ENCODE measurements at places on chromosomes 2 and 18. TPM values are rescaled to one million over a fixed set of nuclear protein-coding genes. Genes with fewer than 3 reads are reported as not detected.

The ARHGAP25 gene
- total RNA-seq: 3.3 TPM

The SLC9A4 gene
- total RNA-seq: not detected

The ZNF516 gene
- total RNA-seq: 15.3 TPM

The ASXL3 gene
- 4.0 TPM for total RNA-seq

The TDRD15 gene
- 0.93 TPM for total RNA-seq

The CROCC2 gene
- 0.13 TPM for total RNA-seq

The SERPINB5 gene
- not detected for total RNA-seq

The HRH4 gene
- 0.06 TPM for total RNA-seq

The CCDC121 gene
- total RNA-seq: 2.1 TPM

The GPR148 gene
- total RNA-seq: not detected

The MYL12B gene
- 136 TPM for total RNA-seq

The MROH2A gene
- 2.3 TPM for total RNA-seq

DNA sequence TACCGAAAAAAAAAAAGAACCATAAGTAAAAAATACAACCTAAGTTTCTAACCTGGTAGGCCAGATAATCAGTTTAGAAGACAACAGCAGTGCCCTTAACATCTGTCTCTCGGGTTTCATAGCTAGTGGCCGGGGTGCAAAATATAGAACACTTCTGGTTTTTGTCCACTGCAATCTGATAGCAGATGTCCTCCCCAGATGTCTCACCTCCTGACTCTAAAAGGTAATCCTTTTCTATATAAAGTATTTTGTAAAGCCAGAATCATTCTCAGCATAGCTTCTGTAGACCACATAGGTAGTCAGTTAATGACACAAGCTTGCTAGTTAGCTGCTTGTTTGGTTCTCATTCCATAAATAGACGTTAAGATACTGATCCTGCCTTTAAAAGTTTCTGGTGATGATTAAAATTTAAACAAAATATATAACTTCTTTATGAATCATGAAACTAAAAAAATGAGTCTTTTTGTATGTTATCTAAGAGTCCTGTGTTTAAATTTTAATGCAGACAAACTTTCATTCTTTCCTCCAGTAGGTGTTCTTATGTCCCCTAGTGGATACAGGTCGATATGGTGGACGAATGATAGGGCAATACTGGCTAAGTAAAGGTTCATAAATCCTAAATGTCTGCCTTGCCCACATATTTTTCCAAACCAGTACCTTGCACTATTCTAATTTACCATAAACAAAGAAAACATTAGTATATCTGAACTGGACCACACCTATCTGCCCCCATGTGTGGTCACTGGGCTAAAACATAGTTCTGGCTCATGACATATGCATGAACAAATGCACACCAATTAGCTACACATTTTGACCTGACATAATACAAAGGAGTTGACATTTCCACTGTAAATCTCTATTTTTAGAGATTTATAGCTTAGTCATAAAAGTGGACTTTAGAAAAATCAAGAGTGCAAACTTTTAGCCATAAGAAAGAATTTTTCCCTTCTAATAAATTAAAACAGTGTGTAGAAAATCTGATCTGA lies 171.0 kb downstream of the SRBD1 start:
- no peak for DNase-seq
- H3K27me3 ChIP-seq: no peaks in the 10 kb centered on the region
- no peaks in the 10 kb centered on the region for H3K36me3 ChIP-seq
- H3K27ac ChIP-seq: no peak overlapping the region
- H3K4me3 ChIP-seq: no peak overlapping the region

GRCh38 chr2:208386541-208386940 lies 20.1 kb upstream of the PTH2R start:
- DNase-seq: no peak
- no peak overlapping the region for H3K4me3 ChIP-seq
- no peaks in the 10 kb centered on the region for H3K36me3 ChIP-seq
- H3K27me3 ChIP-seq: no peaks in the 10 kb centered on the region

DNA sequence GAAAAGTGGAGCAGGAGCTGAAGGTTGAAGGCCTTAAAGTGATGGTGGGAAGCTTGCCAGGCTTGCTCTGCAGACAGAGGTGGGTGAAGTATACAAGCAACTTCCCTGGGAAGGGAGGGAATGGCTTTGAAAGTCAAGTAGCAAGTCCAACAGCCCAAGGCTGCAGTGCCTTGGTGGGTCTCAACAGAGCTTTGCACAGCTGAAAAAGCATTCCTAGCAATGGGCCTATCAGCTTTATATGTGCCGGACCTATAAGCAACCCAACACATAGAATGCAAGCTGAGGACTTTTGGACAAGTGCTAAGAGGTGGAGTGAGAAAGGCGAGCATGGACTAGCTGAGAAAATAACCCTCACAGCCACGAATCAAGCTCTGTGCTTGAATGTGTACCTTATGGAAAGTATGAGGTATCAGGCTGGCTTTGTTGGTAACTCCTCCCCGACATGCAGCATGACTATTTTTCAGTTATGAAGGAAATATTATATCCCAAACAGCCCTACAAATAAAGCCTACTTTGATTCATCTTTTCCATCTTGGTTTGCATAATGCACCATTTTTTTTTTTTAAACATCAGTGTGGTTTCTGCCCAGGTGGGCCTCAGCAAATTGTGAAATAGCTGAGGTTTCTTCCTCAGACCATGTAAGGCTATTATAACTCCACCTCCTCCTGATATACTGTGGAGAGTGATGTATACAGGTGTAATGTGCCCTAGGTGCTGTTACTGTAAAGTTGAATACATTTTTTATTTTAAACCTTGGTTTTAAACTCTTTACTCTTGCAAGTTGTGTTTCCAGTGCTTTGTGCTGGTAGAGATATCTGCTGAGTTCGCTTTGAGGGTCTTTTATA lies 241.4 kb upstream of the CXCR4 start:
- H3K27ac ChIP-seq: no peak overlapping the region
- no peak overlapping the region for H3K4me3 ChIP-seq
- H3K4me1 ChIP-seq: no peaks in the 10 kb centered on the region
- no peaks in the 10 kb centered on the region for H3K36me3 ChIP-seq

GRCh38 chr2:176526995-176527901 lies 258.0 kb downstream of the MTX2 start:
- no peak overlapping the region for H3K27ac ChIP-seq
- no peak for DNase-seq
- H3K27me3 ChIP-seq: no peaks in the 10 kb centered on the region
- H3K4me1 ChIP-seq: no peaks in the 10 kb centered on the region
- no peaks in the 10 kb centered on the region for H3K36me3 ChIP-seq

GRCh38 chr18:8938817-8939216 lies 163.7 kb upstream of the NDUFV2 start:
- no peak overlapping the region for H3K27ac ChIP-seq
- DNase-seq: no peak
- no peaks in the 10 kb centered on the region for H3K4me1 ChIP-seq
- no peak overlapping the region for H3K4me3 ChIP-seq
- no peaks in the 10 kb centered on the region for H3K36me3 ChIP-seq

DNA sequence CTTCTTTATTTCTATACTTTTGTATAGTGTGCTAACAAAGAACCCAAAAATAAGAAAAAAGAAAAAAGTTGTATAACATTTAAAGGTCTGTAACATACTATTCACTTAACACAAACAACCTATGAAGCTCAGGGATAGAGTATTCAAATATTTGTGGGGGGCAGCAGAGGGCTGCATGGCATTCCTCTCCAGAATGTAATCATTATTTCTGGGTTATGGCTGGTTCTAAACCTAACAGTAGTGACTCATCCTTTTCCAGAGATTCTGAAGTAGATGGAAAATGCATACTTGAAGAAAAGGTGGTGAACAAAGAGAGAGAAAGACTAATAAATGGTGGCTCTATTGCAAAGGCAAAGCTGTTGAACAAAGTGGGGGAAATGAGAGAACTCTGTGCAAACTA lies 249.4 kb downstream of the NRXN1 start:
- DNase-seq: no peak
- H3K4me1 ChIP-seq: no peaks in the 10 kb centered on the region
- H3K36me3 ChIP-seq: no peaks in the 10 kb centered on the region
- no peaks in the 10 kb centered on the region for H3K27me3 ChIP-seq
- H3K4me3 ChIP-seq: no peak overlapping the region

GRCh38 chr2:101574622-101575021 lies 99.7 kb upstream of the RFX8 start:
- no peaks in the 10 kb centered on the region for H3K4me1 ChIP-seq
- H3K27ac ChIP-seq: no peak overlapping the region
- no peaks in the 10 kb centered on the region for H3K27me3 ChIP-seq
- DNase-seq: no peak
- no peak overlapping the region for H3K4me3 ChIP-seq

DNA sequence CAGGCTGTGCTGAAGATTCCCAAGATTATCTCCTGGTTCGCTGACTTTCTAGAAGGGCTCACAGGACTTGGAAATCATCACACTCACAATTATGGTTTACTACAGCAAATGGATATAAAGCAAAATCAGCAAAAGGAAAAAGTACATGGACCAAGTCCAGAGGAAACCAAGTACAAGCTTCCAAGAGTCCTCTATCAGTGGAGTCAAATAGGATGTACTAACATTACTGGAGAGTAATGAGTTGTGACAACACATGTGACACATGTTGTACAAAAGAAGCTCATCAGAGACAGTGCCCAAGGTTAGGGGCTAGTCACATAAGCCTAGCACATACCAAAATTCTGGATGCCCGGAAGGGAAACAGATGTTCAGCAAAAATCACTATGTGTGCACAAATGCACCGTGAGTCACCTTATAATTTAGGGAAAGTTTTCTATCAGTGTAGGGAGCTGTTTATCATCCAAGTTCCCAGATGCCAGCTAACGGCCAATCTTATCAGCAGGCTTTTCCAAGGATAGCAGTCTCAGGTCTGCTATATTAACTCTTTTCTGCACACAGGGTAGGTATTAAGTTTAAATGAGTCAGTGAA lies 9.5 kb downstream of the TMEM237 start:
- H3K27ac ChIP-seq: no peak overlapping the region
- H3K27me3 ChIP-seq: no peaks in the 10 kb centered on the region
- DNase-seq: no peak

- DNase-seq: no peak
- H3K27ac ChIP-seq: peak overlapping the region; percentile 52
- H3K4me3 ChIP-seq: no peak overlapping the region
- no peaks in the 10 kb centered on the region for H3K36me3 ChIP-seq
- peaks cover 19% of the 10 kb centered on the region for H3K4me1 ChIP-seq
- H3K27me3 ChIP-seq: no peaks in the 10 kb centered on the region
Measured at GRCh38 chr2:28631514-28632206, 120.0 kb upstream of the PPP1CB start.

DNA sequence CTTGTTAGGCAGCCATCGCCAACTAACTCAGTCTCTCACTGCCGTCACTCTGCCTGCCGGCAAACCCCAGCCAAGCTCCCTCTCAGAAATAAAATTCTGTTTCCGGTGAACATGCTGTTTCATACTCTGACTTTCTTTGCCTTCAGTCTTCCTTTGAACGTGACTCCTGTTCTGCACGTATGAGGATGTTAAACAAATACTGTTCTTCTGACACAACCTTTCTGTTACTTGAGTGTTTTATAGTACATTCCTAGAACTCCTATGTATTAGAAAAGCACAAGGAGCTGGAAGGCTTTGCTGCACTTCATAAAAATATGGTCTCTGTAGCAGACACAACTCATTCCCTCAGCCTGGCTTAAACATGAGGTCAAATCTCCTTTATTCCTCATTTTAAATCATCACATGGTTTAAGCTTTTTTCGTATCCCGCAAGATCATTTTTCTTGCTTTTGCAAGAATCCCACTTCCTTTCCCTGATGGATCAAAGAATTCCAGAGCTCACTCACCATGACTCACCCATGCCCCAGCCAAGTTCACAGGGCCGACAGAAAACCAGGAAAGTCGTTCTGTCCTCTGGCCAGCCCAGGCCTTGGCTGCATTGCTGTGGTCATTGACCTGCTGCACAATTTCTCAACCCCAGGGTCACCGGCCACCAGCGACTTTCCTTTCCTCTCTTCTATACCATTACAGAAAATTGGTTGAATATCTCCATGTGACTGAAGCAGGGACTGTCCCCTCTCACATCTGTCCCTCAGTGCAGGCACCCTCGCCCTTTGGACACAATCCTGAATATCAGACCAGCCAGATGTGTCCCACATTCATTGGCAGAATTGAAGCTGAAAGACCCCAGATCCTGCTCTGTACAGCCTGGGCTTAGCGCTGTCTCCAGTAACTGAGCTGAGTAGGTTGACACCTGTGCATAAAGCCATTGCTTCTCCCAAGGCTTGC lies 183.1 kb upstream of the ARL4C start:
- peaks cover 26% of the 10 kb centered on the region for H3K4me1 ChIP-seq
- peak overlapping the region; percentile 61 for H3K27ac ChIP-seq
- peak; percentile 91 for DNase-seq
